ENCODE measurements at places on chromosomes 3 and 15.

DNA sequence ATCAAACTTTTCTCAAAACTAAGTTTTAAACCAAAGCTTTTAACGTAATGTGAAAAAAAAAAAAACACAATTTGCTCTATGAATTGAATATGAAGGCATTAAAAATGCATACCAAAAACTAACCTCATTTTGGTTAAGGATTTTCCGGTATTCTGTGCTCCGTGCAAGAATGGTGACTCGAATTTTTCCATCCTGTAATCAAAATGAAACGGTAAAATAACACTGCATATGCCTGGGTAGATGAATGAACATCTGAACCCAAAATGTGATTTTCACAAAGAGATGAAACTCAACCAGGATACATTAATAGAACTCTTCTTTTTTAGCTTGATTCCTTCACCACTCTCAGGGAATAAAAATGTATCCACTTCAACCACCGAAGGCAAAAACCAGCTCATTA, 26.2 kb downstream of the EOGT start:
- no peak for DNase-seq

GRCh38 chr15:66454143-66454542, 43.4 kb downstream of the SNAPC5 start:
- DNase-seq, result no peak

DNA sequence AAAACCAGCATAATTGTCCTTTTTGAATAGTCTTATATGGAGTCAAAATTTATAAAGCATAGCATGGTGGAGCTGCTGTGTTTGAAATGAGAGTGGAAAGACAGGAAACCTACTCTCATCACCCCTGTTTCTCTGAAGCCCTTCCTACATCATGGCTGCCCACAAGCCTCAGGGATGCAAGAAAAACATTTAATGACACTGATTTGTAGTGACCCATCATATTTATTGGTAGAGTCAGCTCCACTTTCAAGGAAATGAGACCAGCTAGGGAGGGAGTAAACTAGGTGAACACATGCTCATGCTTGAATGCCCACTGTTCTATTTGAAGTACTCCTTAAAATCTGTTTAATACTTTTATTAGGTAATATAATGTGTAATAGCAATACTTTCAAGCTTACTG, 494.3 kb upstream of the KCNMB2 start:
- no peak for DNase-seq

- no peak for DNase-seq
These were observed 12.5 kb downstream of the PRR20G start for GRCh38 chr3:127275287-127275781.

DNA sequence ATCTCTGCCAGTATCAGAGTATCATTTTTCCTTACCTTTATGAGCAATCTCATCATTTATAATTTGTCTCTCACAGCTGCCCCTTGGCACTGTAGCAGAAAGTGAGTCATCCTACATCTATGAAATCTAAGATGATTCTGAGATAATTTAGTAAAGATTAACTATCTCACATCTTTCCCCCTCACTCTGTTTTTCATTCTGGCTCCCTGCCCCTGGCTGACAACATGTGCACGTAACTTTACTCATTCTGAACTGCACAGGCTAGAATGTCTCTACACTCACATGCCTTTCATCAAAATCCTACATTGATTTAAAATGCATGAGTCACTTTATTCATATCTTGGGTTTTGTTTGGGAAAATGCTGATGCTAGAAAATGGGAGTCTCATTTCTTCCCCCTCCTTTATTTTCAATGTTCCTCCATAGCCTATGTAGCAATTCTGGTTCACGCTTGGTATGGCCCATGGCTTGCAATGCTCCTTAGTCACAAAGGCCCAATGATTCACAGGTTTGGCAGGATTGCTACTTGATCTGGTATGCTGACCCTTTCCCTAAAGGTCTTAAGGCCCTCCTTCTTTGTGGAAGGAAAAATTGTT, 838.5 kb downstream of the TUSC7 start:
- no peak for DNase-seq
